ENCODE measurements at places on chromosomes 16 and 17. TPM values are rescaled to one million over a fixed set of nuclear protein-coding genes. Genes with fewer than 3 reads are reported as not detected.
A peak's percentile ranks its signal among the peaks of the same experiment; 100 is the strongest.

DNA sequence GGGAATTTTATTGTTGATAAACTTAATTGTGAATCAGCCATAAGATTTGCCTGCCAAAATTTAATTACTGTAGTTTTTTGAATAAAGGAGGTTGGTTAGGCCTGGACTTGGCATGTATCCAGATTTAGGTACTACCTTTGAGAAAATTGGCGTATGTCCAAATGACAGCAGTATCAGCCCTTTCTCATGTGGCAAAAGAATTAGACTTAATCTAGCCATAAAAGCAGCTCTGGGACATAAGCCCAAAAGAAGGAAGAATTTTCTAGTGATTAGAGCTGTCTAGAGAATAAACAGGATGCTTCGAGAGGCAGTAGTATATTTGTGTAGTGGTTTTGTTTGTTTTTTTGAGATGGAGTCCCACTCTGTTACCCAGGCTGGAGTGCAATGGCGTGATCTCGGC, 27.7 kb downstream of the PPM1E start:
- no peak for DNase-seq

- DNase-seq = no peak
These were observed 54.3 kb upstream of the CNTNAP4 start for GRCh38 chr16:76222853-76223252.

GP2 gene
- 6.5 TPM for total RNA-seq

DNA sequence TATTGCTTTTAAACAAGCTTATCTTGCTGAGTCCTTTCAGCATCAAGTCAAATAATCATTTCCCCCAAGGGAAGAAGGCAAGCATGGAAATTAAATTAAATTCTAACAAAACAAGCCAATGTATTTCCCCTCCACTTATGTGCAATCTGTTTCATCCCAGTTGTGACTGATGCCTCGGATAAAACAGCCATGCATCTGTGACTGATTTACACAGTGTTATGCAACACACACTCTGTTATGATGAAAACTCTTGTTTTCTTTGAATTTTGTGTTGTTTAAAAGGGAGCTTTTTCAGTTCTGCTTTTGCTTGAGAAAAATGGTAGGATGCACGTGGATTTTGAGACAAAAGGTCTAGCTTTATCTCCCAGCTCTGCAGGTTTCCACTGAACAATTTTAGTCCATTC, 32.6 kb downstream of the TMEM100 start:
- DNase-seq = no peak

- DNase-seq = no peak
These were observed 36.6 kb upstream of the NACA2 start for GRCh38 chr17:61627658-61628057.

GRCh38 chr17:16052486-16052885, 52.9 kb downstream of the TTC19 start:
- DNase-seq = no peak

DNA sequence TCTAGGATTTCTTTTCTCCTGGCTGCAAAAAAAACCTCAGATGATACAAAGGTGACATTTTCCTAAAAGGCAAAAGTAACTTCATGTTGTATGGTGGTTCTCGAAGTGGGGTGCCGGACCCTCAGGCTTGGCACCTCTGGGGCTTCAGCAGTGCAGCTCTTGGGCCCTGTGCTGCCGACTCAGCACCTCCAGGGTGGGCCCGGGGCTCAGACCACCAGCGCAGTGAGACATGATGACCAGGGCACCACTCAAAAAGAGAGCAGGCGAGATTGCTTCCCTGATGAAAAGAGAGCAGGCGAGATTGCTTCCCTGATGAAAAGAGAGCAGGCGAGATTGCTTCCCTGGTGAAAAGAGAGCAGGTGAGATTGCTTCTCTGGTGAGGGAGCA, 98.7 kb upstream of the ZNF750 start:
- DNase-seq = peak; percentile 1

GRCh38 chr17:40980596-40980995, 3.5 kb downstream of the KRT40 start:
- no peak for DNase-seq

KCNG4 gene
- not detected for total RNA-seq

CCNF gene
- total RNA-seq = 7.3 TPM

NUPR1 gene
- 106 TPM for total RNA-seq
